Cardiac fibroblast (primary cell): ENCODE measurements at places on chromosomes 7 and 10.

GRCh38 chr10:79079054-79079397 lies 10.3 kb downstream of the ZMIZ1 start:
- peak; percentile 21 for DNase-seq

DNA sequence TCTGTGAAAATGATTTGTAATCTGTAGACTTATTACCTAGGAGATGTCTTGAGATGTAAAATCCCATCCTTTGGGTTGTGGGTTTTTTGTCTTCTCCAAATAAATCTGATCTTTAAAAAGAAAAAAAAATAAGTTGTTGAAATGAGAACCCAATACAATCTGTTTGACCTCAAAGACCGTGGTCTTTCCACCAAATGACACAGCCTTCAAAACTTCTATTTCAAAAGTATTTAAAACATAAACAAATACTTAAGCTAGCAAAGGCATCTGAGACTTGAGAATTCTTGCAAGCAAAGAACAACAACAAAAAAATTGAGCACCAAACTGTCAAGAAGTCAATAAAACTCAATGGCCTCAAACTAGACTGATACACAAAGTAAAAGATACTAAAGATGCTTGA lies 67.9 kb upstream of the HECW1 start:
- DNase-seq = no peak

- no peak for DNase-seq
Measured at GRCh38 chr10:58838561-58839208, 326.0 kb downstream of the BICC1 start.

GRCh38 chr10:30386801-30387588 lies 37.9 kb upstream of the MTPAP start:
- no peak for DNase-seq

- DNase-seq = no peak
Measured at GRCh38 chr7:81688622-81689411, 81.0 kb downstream of the HGF start.

GRCh38 chr7:23418046-23418445 lies 52.2 kb downstream of the IGF2BP3 start:
- peak; percentile 71 for DNase-seq

DNA sequence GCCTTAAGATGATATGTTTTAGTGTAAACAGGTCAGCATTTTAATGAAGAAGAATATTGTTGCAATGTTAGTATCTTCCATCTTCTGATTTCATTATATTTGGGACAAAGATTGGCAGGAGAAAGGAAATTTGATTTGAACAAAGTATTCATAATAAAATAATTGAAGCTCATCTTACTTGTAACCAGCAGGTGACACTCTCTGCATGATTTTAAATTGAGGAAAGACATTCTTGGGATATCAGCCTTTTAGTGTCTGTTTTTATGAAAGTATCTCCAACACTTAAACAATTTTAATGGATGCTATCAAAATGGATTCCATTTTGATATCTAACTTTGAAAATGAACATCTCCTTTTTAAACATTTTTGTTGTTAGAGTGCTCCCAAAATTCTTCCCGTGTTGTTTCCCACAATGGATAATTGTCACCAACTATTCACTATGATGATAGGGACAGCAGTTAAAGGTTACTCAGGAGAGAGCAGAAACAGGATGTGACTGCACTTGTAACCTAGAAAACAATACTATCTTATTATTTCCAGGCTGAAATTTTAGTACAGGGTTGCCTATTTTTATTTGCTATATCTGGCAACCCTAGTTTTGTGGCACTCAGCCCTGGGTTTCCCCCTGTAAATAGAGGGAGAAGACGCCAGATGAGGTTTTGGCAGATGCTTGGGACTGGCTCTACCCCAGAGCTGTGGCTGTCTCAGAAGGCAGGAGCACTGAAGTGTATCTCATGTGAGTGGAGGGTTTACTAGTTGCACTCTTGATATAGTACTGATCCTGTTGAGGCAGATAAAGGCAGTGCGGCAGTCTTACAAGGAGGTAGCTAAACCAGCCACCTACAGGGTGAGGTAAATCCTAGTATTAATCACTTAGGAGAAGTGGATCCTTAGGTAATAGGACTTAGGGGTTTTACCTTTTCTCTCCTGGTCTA lies 31.0 kb upstream of the ABCB4 start:
- DNase-seq = peak; percentile 44

- DNase-seq = no peak
Measured at GRCh38 chr10:111233439-111233838, 156.6 kb downstream of the ADRA2A start.

DNA sequence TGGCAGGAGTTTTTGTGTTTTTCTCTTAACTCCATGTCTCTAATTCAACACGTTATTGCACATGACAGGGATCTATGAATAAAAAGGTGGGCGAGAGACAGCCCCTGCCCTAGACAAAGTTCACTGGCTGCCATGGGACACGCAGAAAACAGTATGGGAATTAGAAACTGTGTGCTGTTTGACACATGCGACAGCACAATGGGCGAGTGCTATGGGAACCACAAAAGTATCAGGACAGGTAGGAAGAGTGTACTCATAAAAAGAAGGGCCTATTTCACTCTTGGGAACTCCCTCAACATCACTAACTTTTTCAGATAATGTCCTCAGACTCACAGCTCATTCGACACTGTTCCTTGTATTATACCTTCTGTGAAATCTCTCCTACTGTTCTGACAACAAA lies 45.7 kb downstream of the MINDY3 start:
- no peak for DNase-seq

GRCh38 chr10:6909905-6910560 lies 330.0 kb upstream of the PRKCQ start:
- no peak for DNase-seq

DNA sequence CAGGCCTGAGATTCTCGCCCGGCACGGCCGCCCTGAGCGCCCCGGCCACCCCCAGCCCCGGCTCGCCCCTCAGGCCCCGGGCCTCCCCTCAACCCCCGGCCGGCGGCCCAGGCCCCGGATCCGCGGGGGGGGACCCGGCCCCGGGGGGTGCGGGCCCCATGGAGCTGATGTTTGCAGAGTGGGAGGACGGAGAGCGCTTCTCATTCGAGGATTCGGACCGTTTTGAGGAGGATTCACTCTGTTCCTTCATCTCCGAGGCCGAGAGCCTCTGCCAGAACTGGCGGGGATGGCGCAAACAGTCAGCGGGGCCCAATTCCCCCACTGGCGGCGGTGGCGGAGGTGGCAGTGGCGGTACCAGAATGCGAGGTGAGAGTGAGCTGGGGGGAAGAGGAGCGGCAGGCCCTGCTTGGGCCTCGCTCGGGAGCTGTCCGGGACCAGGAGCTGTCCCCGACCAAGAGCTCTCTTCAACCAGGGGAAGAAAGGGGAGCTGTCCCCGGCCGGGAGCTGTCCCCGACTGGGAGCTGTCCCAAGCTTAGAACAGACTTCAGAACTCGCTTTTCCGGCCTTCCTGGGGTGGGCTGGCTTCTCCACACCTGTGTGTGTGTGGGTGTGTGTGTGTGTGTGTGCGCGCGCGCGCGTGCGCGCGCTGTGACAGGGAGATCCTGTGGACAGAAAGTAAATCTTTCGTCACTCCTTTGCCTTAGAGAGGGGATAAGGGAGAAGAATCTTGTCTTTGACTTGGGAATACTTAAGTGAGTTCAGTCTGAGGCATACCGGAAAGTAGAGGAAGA lies 510 bp downstream of the ZSWIM8 start:
- DNase-seq = peak; percentile 49

- DNase-seq = no peak
Measured at GRCh38 chr7:116273283-116273917, 63.1 kb downstream of the TES start.

DNA sequence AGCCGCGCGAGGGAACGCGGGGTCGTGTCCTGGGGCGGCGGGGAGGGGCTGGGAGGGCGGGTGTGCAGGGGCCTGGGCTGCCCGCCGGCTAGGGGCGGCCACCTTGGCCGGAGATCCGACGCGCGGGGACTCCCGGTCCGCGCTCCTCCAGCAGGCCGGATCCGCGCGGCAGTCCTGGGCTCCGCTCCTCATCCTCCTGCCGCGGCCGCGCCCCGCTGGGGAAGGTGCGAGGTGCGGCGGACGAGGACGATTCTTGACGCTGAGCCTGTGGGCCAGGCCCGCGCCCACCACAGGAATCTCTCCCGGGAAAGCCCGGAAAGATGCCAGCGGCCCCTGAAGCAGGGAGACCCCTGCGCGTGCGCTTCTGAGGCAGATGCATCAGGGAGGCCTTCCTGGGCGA lies 6.6 kb upstream of the OGDHL start:
- DNase-seq = no peak

GRCh38 chr7:3738964-3739363 lies 437.9 kb downstream of the SDK1 start:
- no peak for DNase-seq

- no peak for DNase-seq
Measured at GRCh38 chr7:51262796-51263531, 53.6 kb downstream of the COBL start.

- no peak for DNase-seq
Measured at GRCh38 chr7:135285547-135286233, 52.1 kb downstream of the STRA8 start.

- DNase-seq = no peak
Measured at GRCh38 chr10:106378251-106378650, 786.3 kb downstream of the SORCS1 start.
